Stimulated activated CD4-positive, alpha-beta T cell treated with anti-CD3 and anti-CD28 coated beads, TNF-alpha, amount 100 ng/mL, for 4 hours (primary cell): ENCODE measurements at places on chromosomes 1 and 21.

DNA sequence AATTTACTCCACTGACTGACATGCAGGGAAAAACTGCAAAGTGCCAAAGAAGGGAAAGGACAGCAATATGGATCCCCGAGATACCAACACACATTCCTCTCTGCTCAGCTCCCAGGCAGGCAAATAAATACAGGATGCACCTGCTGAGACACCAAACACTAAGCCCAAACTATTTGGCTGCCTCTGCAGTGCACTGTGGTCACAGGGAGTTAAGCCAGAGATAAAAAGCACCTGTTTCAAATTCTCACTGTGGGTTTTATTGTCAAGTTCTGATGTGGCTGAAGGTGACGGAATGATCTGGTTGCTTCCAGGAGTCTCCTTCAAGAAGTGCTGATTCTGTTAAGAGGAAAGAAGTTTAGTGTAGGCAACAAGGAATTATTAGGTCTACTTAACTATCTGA, 17.7 kb downstream of the TEX38 start:
- no peak for DNase-seq

- no peak for DNase-seq
Observed at GRCh38 chr1:56297208-56297607, 282.2 kb downstream of the PLPP3 start.

- no peak for DNase-seq
Observed at GRCh38 chr1:20725189-20726117, 7.0 kb downstream of the SH2D5 start.

DNA sequence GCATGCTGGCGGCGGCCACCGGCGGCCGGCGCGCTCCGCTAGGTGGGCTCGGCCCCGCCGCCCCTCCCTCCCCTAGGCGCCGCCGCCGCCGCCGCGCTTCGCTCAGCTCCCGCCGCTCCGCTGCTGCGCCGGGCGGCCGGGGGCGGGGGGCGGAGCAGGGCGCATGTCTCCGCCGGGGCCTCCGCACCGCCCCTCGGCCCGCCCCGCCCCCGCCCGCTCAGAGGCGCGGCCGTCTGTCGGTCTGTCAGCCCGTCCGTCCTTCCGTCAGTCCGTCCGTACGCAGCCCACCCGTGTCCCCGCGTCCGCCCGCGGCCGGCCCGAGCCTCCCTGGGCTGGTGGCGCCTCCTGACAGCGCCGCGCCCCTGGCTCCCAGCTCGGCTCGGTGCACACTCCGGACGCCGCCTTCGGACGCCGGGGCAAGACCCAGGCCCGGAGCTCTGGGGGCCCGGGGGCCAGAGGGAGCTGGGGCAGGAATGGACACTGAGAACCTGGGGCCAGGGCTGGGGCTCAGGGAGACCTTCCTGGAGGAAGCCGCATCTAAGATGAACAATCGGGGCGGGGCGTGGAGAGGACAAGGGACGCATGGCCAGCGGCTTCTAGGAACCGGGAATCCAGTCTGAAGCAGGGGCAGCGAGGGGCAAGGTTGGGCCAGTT, at the start of gene GPR153:
Gene GPR153, minus strand, starts transcription at position 138 of the 654 bp plus-strand sequence. CDS start 6,193 bp downstream, outside the sequence.
- peak; percentile 33 for DNase-seq

GRCh38 chr1:46508757-46509156, 19.1 kb downstream of the DMBX1 start:
- no peak for DNase-seq

- no peak for DNase-seq
Observed at GRCh38 chr1:39272798-39273469, 68.4 kb downstream of the MACF1 start.

DNA sequence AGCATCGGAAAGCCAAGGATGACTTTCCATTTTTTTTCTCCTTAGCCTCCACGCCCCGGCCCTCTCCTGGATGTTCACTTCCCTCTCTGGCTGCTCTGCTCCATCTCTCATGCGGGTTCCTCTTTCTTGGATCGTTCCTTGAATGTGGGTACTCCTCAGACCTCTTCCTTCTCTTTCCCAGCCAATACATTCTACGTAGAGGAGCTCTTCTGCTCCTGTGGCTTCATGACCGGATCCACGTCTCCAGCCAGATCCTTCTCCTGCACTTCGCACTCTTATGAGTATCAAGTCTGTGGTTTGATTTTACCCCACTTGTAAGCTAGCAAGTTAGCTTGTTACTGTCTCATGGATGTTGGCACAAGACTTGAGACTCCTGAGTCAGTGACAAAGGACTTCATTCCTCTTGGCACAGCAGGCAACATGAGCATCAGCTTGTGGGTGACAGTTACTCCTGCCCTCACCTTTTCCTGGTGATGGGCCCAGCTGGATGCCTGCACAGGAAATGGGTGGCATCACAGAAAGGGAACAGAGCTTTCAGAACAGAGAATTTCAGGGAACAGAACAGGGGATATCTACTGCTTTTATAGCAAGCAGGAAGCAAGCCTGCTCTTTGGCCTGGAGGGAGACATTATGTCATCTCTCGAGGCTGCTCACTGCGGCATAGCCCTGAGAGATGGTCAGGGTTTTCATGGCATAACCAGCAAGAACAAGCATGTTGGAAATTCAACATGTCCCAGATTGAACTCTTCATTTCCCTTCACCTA, 100.1 kb upstream of the KIF26B start:
- DNase-seq: no peak

DNA sequence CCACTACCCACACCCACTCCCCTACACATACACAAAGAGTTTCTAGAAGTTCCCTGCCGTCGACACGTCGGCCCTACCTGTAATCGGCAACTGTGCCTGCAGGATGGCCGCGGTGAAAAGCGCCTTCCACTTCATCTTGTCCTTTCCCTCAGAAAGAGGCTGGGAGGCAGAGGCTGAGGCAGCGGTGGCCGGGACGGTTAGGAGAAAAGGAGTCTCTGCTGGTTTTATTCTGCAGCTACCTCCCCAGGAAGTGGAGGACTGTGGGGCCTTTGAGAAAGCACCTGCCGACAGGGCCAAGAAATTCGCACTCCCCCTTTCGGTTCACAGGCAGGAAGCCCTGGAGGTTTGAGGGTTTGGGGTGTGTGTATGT, at the start of gene CD247:
Gene CD247, minus strand, starts transcription at position 199 of the 370 bp plus-strand sequence. Its CDS starts 64 bp downstream, at position 135.
- DNase-seq: peak; percentile 61

DNA sequence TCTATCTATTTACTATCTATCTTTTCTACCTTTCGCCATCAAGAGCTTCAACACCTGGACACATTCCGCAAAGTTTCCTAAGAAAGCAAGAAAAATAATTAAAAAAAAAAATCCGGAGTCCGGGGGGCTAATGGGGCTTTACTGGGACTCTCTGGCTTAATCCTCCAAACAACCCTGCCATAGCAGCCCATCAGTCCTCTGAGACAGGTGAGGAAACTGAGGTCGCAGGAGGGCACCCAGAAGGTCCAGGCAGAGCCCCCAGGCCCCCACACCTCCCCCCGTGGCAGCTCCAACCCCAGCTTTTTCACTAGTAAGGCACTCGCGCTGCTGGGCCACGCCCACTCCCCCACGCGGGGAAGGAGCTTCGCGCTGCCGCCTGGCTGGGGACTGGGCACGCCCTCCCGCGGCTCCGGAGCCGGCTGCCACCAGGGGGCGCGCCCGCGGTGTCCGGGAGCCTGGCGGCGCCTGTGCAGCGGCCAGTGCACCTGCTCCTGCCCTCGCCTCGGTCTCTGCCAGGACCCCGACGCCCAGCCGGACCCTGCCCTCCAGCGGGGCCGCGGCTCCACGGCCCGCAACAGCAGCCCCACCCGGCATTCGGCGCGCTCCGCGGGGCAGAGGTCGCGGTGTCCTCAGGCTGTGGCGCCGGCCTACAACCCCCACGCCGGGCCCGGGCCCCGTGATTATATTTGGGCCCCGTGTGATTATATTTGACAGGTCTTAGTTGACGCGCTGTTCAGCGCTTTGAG, 54.1 kb upstream of the SAMD11 start:
- peak; percentile 68 for DNase-seq

DNA sequence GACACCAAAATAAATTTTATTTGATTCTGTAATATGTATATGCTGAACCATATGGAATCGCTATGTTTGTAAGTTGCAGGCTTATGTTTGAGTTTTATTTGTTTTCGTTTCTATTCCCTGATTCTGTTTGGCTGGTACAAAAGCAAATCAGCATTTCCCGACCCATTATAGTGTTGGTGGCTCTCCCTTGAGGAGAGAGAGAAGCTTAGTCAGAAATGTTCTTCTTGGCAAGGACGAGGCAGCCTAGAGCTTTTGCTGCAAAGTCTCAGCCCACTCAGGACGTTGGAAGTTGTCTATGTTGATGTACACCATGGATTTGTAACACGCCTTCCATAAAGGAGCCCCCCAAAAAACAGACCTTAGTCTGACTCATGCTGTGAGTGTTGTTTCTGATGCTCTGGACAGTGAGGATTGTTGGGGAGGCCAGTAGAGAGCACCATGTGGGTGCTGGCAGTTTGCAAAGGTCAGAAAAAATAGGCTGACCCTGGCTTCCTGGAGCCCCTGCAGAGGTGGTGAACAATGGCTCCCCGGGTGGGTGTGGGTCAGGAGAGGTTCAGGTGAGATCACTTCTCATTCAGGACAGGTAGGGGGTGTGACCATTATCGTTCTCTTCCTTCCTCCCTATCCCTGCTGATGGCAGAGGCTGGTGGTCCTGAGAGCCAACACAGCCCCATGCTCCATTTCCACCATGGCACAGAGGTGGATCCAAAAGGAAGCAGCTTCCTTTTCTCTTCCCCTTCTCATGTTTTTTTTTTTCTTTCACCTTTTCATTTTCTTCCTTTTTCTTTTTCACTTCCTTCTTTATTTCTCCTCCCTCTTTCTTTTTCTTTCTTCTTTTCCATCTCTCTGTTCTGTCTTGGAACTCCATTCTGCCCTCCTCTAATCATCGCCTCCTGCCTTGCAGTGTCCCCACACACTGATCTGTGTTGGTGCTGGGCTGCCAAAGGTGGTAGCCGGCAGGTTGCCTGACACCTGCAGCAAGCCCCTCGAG, 84.4 kb upstream of the CNTN2 start:
- DNase-seq: no peak

DNA sequence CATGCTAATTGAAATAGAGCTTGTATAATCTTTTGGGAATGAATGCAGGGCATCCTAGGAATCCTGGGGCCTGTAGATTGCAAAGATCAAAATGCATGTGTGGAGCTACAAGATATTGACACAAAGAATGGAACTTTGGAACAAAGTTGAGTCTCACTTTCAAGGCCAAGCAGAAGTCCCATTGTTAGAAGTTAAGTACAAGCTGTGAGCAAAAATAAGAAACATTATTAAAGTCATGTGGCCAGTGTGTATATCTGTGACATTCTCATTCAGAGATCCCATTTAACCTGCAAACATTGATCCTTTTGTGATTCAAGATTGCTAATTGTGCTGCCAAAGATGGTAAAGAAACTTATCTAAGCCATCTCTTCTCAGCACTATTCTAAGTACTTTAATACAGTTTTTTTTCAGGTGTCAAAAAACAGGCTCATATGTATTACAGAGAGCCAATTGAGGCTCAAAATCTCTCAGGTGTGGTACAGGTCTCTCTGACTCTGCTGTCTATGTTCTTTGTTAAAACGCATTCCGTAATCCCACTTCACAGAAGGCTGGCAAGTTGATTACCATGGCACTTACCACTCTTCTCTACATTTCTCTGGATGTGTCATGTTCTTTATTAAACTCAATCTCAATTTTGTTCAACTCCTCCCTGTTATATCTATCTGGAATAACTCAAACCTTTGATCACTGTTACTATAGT, 704.4 kb upstream of the NEGR1 start:
- DNase-seq: no peak

DNA sequence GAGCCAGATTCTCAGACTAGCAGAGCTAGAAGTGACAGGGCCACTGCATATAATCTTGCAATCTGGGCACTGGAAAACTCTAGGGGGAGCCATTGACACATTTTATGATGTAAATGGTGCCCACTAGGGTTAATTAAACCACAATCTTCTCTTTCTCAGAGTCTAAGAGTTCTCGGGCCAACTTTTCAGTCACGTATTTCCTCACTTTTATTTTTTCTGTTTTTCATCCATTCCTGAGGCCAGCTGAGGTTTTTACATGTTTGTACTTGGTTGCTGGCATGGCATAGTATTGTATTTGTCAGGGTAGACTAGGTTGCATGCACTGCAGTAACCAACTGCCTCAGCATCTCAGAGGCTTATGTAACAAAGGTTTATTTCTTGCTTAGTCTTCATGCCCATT, 138.2 kb downstream of the ZNF326 start:
- DNase-seq: no peak

- DNase-seq: no peak
Observed at GRCh38 chr1:178376008-178376407, 120.8 kb downstream of the CLEC20A start.

DNA sequence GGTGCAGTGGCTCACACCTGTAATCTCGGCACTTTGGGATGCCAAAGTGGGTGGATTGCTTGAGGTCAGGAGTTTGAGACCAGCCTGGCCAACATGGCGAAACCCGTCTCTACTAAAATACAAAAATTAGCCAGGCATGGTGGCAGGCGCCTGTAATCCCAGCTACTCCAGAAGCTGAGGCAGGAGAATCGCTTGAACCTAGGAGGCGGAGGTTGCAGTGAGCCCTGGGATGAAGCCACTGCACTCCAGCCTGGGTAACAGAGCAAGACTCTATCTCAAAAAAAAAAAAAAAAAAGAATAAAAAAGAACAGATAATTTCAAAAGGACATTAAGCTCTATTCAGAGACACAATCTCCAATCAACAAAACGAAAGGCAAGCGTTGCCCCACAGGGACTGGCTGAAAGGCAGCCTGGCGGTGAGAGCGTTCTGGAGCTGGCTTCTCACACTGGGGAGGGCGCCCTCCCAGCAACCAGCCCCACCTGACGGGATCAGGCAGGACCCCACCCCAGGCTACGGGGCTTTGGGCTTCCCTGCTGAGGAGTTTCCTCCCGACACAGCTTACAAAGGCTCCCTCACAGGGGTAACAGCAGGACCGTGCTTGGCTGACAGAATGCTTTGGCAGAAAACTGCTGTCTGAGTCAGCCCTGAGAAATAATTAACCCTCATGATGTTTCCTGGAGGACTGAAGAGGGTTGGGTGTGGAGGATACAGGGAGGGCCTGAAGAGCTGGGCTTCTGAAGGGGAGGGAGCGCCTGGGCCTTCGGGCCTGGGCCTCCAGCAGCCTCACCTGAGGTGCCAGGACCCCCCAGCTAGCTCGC, 31.1 kb upstream of the SRP9 start:
- DNase-seq: no peak

GRCh38 chr21:38182370-38182985, 74.3 kb upstream of the KCNJ15 start:
- DNase-seq: no peak
